ENCODE measurements at places on chromosomes 3 and 15.

GRCh38 chr15:96598514-96598913 is 268.0 kb downstream of the NR2F2 start:
- DNase-seq, result no peak

- no peak for DNase-seq
These were observed 266.2 kb downstream of the ZNF385D start for GRCh38 chr3:21484828-21485144.

GRCh38 chr3:188978421-188979171 is 193.2 kb upstream of the TPRG1 start:
- no peak for DNase-seq

- no peak for DNase-seq
These were observed 851 bp downstream of the AP2M1 start for GRCh38 chr3:184175506-184175905.

- no peak for DNase-seq
These were observed 68.5 kb downstream of the CBLB start for GRCh38 chr3:105800320-105800719.

GRCh38 chr3:33665294-33665693 is 52.8 kb downstream of the CLASP2 start:
- DNase-seq, result no peak

DNA sequence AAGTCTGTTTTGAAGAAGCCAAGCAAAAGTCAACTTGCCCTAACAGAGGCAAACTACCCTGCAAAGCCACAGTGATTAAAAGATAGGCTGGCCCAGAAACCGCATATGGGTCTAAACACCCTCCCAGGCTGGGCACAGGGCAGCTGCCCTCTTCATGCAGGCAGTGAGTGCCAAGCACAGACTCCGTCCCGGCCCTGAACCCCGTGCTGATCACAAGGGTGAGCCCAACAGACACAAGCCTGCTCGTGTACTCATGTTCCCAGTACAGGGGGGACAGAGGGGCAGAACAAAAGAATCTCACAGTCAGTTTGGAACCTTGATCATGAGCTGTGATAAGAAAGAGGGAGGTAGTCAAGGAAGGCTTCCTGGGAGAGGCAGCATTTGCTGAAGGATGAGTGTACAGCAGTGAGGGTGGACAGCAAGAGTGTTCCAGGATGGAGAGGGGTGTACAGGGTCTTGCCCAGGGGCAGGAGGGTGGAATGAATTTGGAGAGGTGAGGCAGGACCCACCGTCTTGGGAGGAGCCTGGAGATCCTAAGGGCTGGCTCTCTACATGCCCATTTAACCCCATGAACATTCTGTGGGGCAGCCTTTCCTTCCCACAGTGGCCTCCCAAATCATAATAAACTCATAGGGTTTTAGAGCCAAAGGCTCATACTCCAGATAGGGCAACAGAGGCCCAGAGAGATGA is 43.2 kb upstream of the PRR23E start:
- DNase-seq, result no peak

DNA sequence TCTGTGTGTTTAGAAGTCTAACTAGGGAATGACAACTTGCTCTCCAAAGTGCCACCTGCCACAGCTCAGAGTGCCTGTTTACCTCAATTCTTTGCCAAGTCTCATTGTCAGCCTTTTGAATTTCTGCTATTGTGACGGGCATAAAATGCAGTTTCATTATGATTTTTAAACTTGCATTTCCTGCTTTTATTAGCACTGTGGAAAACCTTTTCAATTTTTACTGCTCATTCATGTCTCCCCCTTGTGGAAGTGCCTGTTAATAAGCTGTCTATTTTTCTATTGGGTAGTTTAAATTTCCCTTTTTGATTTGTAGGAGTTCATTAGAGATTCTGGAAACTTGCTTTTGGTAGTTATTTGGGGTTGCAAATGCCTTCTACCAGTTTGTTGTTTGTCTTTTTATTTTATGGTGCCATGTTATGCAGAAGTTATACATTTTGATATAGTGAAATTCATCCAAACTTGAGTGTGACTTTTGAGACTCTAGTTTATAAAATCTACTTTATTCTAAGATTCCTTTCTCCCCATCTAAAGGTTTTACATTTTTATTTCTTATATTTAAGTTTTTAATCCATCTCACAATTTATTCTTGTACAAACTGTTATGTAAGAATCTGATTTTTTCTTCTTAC is 53.9 kb upstream of the FRMD4B start:
- DNase-seq, result no peak

GRCh38 chr15:51171634-51171932 is 76.9 kb upstream of the TNFAIP8L3 start:
- DNase-seq, result no peak

- DNase-seq, result no peak
These were observed 58.8 kb downstream of the TUBGCP4 start for GRCh38 chr15:43429687-43430086.

- DNase-seq, result no peak
These were observed 17.1 kb downstream of the TMEM108 start for GRCh38 chr3:133055339-133055738.

DNA sequence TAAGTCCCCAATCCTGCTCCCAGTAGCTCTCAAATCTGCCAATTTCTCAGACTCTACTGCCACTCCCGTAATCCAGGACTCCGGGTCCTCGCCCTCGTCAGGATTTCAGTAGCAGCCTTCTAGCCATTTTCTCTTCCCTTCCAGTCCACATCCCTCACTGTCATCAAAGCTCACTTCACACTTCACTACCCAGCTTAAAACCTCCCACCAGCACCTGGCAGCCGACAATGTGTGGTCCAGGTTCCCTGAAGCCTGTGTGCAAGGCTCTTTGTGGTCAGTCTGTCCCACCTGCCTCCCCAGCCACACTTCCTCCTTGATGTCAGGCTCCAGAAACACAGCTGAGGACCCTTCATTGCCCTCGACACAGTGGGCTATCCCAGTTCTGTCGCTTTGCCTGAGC is 304.5 kb upstream of the ROPN1 start:
- DNase-seq, result no peak

GRCh38 chr3:151395806-151396205 is 11.3 kb upstream of the P2RY12 start:
- no peak for DNase-seq

- DNase-seq, result no peak
These were observed 113.8 kb downstream of the ADCY5 start for GRCh38 chr3:123335007-123335670.

DNA sequence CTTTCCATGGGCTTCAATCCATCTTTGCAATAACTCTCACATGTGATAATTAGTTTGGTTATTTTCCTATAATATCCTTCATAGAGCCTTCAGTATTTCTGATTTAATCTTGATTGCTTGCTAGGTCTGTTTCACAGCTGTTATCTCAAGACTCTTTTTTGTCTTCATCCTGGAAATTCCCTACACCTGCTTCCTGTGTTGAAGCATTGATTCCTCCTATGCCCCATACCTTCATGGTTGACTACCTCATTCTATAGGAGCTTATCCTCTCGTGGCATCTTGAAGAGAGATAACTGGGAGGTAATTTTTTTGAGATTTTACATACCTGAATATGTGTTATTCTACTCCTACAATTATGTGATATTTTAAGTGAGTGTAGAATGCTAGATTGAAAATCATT is 26.7 kb downstream of the PIK3CA start:
- no peak for DNase-seq

DNA sequence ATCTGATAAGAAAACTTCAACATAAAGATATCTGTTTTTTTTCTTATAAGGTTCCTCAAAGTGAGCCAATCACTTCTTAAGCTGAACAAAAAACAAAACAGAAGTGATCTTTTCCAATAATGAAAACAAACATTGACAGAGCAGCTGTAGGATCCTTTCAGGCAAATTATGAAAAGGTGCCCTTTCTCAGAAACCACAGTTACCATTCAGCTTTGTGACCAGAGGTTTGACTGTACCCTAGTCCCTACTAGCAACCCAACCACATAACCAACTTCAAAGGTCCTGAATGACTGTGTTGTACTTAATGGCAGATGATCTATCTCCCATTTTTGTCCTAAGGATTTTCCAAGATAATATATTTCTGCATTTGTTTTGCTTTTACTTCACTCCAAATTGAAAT is 39.4 kb upstream of the CCR2 start:
- no peak for DNase-seq

DNA sequence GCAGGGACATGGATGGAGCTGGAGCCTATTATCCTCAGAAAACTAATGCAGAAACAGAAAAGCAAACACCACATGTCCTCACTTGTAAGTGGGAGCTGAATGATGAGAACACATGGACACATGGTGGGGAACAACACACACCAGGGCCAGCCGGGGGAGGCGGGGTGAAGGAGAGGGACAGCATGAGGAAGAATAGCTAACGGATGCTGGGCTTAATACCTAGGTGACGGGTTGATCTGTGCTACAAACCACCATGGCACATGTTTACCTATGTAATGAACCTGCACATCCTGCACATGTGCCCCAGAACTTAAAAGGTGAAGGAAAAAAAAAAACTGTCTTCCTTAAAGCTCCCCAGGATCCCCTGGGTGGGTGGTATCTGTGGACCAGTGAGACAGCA is 87.1 kb downstream of the ADAMTS17 start:
- no peak for DNase-seq

- DNase-seq, result no peak
These were observed 29.7 kb upstream of the RNF7 start for GRCh38 chr3:141708367-141708766.

GRCh38 chr15:91921843-91922198 is 68.3 kb downstream of the SLCO3A1 start:
- DNase-seq, result no peak

GRCh38 chr3:152688313-152688712 is 146.6 kb upstream of the P2RY1 start:
- no peak for DNase-seq

DNA sequence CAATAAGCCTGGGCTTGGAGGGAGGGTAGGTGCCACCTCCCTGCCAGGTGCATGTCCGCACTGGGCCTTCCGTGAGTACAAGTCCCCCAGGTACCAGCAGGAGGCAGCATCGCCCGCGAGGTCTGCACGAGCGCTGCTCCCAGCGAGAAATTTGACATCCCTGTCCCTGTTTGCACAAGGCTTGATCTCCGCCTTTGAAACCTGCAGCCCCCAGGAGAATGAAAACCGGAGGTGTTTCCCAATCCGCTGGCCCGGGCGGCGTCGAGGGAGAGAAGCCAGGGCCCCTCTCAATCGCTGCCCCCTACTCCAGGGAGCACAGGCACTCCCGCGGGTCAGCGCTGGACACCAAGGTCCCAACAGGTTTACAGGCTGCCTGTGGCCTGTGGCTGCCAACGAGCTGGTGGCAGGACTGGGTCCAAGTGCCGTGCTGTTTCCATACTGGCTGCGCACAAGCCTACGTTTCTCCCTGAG is 961 bp downstream of the HAPLN3 start:
- no peak for DNase-seq

- no peak for DNase-seq
These were observed 1.1 kb downstream of the C2CD4B start for GRCh38 chr15:62164014-62164395.

- no peak for DNase-seq
These were observed 9.0 kb upstream of the SLCO2A1 start for GRCh38 chr3:134038716-134039115.

GRCh38 chr15:88484682-88485331 is 17.3 kb downstream of the MRPS11 start:
- DNase-seq, result no peak

GRCh38 chr3:79366414-79366813 is 401.4 kb downstream of the ROBO1 start:
- no peak for DNase-seq

DNA sequence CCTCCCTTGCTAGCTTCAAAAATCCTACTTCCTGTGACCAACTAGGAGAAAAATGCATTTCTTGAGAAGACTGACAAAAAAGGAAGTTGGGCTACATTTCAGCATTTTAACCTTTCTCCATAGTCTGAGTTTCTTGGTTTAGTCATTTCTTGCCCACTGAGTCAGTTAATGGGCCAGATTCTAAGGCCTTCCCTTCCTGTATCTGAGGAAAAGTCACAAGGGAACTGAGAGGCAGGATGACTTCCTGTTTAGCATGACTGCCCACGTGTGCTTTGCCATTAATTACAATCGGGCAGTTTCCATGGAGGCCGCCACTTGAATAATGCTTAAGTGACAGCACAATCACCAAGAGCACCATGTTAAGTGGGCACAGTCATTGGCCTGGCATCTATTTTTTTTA is 794.4 kb upstream of the LMCD1 start:
- DNase-seq, result no peak

DNA sequence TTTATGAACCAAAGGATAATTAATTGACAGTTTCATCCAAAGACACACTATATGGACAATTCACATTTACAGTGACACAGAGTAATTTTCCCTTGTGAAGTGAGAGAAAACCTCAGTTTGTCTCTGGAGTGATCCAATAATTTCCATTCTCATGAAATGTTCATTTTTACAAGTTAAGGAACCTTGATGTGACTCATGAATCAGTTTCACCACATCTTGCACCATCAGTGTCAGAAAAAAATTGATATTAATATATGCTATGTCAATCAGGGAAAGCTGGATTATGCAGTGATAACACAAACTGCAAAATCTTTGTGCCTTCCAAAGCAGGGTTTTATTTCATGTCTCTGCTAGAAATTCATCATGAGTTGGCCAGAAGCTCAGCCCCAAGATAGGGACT is 348.1 kb downstream of the ARPP21 start:
- no peak for DNase-seq

- DNase-seq, result no peak
These were observed 154.3 kb downstream of the NR2F2 start for GRCh38 chr15:96484830-96485229.

Data from hypothalamus (tissue), 51 donors.